ENCODE measurements at places on chromosomes 6 and 20. TPM values are rescaled to one million over a fixed set of nuclear protein-coding genes. Genes with fewer than 3 reads are reported as not detected.
A peak's percentile ranks its signal among the peaks of the same experiment; 100 is the strongest.

The TMEM170B gene
- 3.9 TPM for total RNA-seq

The BMP5 gene
- total RNA-seq, result 17.6 TPM

The SAMD5 gene
- total RNA-seq, result 2.2 TPM

The FOXF2 gene
- 0.22 TPM for total RNA-seq

The RHAG gene
- total RNA-seq, result 0.35 TPM

The CEP162 gene
- 8.0 TPM for total RNA-seq

The CBLN4 gene
- total RNA-seq, result 0.09 TPM

The HLA-DOB gene
- total RNA-seq, result 0.09 TPM

GRCh38 chr6:149065658-149066556, 251.6 kb upstream of the TAB2 start:
- peaks cover 21% of the 10 kb centered on the region for H3K4me1 ChIP-seq
- no peaks in the 10 kb centered on the region for H3K36me3 ChIP-seq
- peak overlapping the region; percentile 29 for H3K27ac ChIP-seq
- no peak overlapping the region for H3K4me3 ChIP-seq

- no peaks in the 10 kb centered on the region for H3K36me3 ChIP-seq
- no peak overlapping the region for H3K27ac ChIP-seq
- DNase-seq, result no peak
- peaks cover 2% of the 10 kb centered on the region for H3K27me3 ChIP-seq
- H3K4me1 ChIP-seq, result no peaks in the 10 kb centered on the region
These were observed 205.6 kb downstream of the SYNDIG1 start for GRCh38 chr20:24674921-24675605.

DNA sequence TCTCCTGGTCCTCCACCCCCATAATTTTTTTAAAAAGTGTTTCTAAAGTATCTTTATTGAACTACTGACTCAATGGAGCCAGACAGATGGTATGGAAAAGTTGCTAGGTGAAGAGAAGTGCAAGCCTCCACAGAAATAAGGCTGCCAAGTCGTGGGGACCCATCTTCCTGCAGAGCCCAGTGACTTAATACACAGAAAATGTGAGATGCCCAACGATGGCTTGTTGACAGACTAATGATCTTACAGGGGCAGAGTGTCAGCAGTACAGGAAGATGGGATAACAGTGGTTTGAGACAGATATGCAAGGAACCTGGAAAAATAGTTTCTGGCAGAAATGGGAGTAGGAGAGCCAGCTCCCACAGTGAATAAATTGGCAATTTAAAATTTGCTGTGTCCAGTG, 43.3 kb downstream of the FYN start:
- no peak for DNase-seq
- no peak overlapping the region for H3K27ac ChIP-seq
- no peak overlapping the region for H3K4me3 ChIP-seq
- no peaks in the 10 kb centered on the region for H3K27me3 ChIP-seq
- peaks cover 15% of the 10 kb centered on the region for H3K4me1 ChIP-seq

GRCh38 chr6:77034161-77034560, 429.1 kb downstream of the HTR1B start:
- H3K36me3 ChIP-seq, result no peaks in the 10 kb centered on the region
- no peak overlapping the region for H3K27ac ChIP-seq
- peak; percentile 23 for DNase-seq
- H3K4me3 ChIP-seq, result no peak overlapping the region
- no peaks in the 10 kb centered on the region for H3K4me1 ChIP-seq
- H3K27me3 ChIP-seq, result no peaks in the 10 kb centered on the region

DNA sequence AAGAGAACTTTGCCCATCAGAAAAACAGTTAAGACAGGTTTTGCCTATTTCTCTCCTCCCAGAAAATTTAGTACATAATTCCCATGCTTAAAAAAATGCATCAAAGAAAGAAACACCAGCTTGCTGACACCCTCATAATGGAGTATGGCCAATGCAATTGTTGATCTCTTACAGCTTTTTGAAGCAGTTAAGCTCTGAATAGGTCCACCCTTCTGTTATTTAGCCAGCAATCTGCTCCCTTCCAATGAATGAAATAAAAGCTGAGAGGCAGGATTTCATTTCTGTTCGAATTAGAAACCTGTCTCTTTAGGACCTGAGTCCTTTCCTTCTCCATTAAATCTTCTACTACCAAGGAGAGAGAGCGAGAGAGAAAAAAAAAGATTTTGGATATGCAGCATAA, 288.7 kb downstream of the RNF144B start:
- no peak overlapping the region for H3K4me3 ChIP-seq
- H3K27me3 ChIP-seq, result no peaks in the 10 kb centered on the region
- no peak for DNase-seq
- H3K27ac ChIP-seq, result no peak overlapping the region
- H3K4me1 ChIP-seq, result no peaks in the 10 kb centered on the region

DNA sequence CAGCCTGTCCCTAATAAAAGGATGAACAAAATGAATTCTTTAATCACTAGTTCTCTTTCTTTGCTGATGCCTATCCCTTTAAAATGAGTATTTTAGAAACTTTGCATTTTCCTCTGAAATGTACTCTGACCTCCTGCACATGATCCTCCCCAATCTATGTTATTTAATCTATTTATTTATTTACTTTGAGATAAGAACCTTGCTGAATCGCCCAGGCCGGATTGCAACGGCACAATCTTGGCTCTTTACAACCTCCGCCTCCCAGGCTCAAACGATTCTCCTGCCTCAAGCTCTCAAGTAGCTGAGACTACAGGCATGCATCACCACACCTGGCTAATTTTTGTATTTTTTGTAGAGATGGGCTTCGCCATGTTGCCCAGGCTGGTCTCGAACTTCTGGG, 27.9 kb downstream of the ADTRP start:
- H3K36me3 ChIP-seq, result no peaks in the 10 kb centered on the region
- H3K4me1 ChIP-seq, result no peaks in the 10 kb centered on the region
- DNase-seq, result no peak
- no peak overlapping the region for H3K4me3 ChIP-seq
- H3K27me3 ChIP-seq, result no peaks in the 10 kb centered on the region

GRCh38 chr6:166437661-166438060, 54.9 kb upstream of the MPC1 start:
- no peak overlapping the region for H3K4me3 ChIP-seq
- peaks cover 2% of the 10 kb centered on the region for H3K27me3 ChIP-seq
- DNase-seq, result no peak
- H3K4me1 ChIP-seq, result peaks cover 9% of the 10 kb centered on the region
- H3K36me3 ChIP-seq, result peaks cover 11% of the 10 kb centered on the region
- no peak overlapping the region for H3K27ac ChIP-seq

- no peak overlapping the region for H3K4me3 ChIP-seq
- no peaks in the 10 kb centered on the region for H3K27me3 ChIP-seq
- no peak overlapping the region for H3K27ac ChIP-seq
- DNase-seq, result no peak
- H3K36me3 ChIP-seq, result no peaks in the 10 kb centered on the region
These were observed 30.5 kb upstream of the IPCEF1 start for GRCh38 chr6:154386848-154387717.

GRCh38 chr6:15101130-15101529, 144.7 kb upstream of the JARID2 start:
- H3K36me3 ChIP-seq, result no peaks in the 10 kb centered on the region
- H3K4me3 ChIP-seq, result no peak overlapping the region
- no peaks in the 10 kb centered on the region for H3K4me1 ChIP-seq
- DNase-seq, result no peak
- H3K27ac ChIP-seq, result no peak overlapping the region
